Stimulated activated CD8-positive, alpha-beta memory T cell treated with anti-CD3 and anti-CD28 coated beads, Interleukin-7, amount 100 ng/mL, for 1 hour (primary cell): ENCODE measurements at places on chromosomes 1 and 21.
A peak's percentile ranks its signal among the peaks of the same experiment; 100 is the strongest.

- DNase-seq = peak; percentile 27
Observed at GRCh38 chr1:156052862-156053767, 483 bp downstream of the UBQLN4 start.

- DNase-seq = no peak
Observed at GRCh38 chr1:150966011-150966410, 8.6 kb downstream of the CERS2 start.

- DNase-seq = no peak
Observed at GRCh38 chr21:26846036-26846931, 1.1 kb upstream of the ADAMTS1 start.

DNA sequence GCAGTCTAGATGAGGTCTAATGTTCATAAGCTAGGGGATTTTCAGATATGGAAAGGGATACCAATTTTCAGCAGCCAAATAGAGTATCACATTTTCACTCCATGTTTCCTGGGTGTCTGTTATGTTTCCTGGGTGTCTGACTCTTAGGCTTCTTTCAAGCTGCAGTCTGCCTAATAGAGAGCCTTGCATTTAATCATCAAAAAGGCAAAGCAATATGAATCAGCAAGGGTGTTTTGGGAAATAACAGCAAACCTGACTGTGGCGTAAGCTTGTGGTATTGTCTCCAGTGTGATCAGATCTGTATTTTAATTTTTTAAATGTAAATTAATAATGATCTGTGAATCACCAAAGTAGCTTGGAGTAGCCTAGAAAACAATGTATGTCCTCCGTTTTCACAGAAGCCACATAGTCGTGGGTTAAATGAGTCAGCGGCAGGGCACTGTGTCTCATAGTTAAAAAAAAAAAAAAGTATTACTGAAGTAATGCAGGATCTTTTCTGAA is 10.4 kb downstream of the LGALS8 start:
- no peak for DNase-seq

GRCh38 chr1:209367061-209367772 is 216.3 kb upstream of the CAMK1G start:
- DNase-seq = no peak

GRCh38 chr1:14236097-14236496 is 362.4 kb upstream of the KAZN start:
- DNase-seq = no peak

DNA sequence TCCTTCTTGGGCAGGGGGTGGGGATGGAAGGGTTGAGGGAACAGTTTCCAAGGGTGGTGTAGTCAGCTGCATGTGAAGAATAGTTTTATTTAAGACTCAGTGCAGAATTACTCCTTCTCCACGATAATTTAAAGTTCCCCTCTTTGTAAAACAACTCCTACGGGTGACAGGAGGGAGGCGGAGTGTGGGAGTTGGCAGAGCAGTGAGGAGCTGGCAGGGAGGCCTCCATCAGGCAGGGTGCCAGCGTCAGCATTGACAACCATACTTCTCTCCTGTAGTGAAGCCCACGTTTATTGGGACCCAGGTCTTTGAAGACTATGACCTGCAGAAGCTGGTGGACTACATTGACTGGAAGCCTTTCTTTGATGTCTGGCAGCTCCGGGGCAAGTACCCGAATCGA is 93.8 kb downstream of the MTR start:
- DNase-seq = no peak
